ENCODE measurements at places on chromosomes 7 and 10.

DNA sequence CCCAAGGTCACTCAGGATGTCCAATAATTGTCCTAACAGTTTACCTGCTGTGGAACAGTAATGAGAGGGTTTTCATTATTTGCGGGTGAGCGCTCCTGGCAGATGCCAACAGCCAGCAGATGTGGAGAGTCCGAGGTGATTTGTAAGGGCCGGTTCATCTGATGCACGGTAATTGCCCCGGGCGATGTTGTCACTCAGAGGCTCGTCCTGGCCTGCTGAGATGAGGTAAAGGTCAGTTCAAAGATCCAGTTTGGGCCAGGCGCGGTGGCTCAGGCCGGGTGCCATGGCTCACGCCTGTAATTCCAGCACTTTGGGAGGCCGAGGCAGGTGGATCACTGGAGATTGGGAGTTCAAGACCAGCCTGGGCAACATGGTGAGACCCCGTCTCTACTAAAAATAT lies 16.9 kb downstream of the LHPP start:
- DNase-seq, result no peak

- DNase-seq, result no peak
These were observed 89.4 kb downstream of the LRRN3 start for GRCh38 chr7:111180338-111180737.

- no peak for DNase-seq
These were observed 1082.4 kb downstream of the XPNPEP1 start for GRCh38 chr10:108840944-108841343.

GRCh38 chr10:127228195-127228787 lies 31.9 kb upstream of the INSYN2A start:
- DNase-seq, result no peak
